M059J (cell line): ENCODE measurements at places on chromosomes 7 and 10.

- no peak for DNase-seq
Observed at GRCh38 chr10:60975716-60976115, 31.7 kb upstream of the RHOBTB1 start.

DNA sequence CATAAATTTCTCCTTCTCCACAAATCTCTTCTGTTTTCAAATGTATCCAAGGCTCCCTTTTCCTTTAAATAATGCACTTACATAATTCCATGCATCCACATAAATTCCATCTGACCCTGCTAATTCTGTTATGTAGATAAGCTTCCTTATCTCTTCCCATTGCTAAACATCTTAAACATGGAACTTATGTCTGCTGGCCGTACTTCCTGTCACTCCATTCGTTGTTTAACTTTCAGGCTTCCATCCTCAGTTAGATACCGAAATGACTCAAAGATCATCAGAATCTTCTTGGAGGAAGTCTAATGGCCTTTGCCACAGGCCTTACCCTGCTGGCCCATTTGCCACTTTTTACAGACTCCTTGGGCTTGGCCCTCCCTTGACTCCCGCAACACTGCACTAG, 330.9 kb downstream of the GFRA1 start:
- DNase-seq = no peak

DNA sequence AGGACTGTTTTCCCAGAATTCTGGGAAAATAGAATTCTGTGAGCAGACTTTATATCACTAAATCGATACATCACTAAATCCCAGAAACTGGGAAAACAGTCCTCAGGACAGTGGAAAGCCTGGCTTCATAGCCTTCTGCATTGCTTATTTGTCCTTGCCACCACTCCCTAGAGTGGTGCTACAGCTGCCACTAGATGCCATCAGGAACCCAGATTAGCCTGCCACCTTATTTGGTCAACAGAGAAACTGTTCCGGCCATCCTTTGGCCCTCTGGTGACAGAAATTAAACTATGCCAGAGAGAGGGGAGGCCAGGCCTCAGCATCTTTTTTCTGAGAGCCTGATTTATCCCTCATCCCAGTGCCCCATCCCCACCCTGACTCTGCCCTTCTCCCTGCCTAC, 19.6 kb upstream of the NFKB2 start:
- no peak for DNase-seq

- DNase-seq = no peak
Observed at GRCh38 chr7:154874409-154875113, 128.4 kb downstream of the PAXIP1 start.

- no peak for DNase-seq
Observed at GRCh38 chr10:13190816-13191215, 29.5 kb downstream of the MCM10 start.

- no peak for DNase-seq
Observed at GRCh38 chr7:30133736-30134610, 813 bp upstream of the MTURN start.

DNA sequence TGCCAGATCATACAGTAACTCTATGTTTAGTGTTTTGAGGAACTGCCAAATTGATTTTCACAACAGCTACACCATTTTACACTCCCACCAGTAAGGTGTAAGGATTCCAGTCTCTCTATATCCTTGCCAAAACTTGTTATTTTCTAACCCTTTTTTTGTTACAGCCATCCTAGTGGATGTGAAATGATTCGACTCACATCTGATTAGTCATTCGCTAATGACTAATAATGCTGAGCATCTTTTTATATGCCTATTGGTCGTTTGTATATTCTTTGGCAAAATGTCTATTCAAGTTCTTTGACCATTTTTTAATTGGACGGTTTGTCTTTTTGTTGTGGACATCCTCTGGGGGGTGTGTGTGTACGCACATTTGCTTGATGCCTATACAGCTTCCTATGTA, 142.8 kb downstream of the DGKB start:
- peak; percentile 26 for DNase-seq

DNA sequence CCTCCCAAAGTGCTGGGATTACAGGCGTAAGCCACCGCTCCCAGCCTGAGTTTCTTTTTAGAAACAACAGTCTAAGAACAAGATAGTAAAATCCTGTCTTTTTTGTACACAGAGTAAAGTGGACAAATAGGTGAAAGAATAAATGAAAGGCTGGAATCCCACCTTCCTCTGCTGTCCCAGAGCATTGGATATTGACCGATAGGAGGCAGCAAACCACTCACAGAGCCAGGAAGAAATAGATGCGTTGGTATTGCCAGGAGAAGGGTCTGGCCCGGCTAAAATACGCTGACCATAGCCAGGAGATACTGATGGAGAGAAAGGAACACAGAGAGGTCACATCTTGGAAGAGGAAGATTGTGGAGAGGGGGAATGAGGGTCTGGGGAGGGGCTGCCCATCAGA, 11.4 kb upstream of the ZNF12 start:
- no peak for DNase-seq

DNA sequence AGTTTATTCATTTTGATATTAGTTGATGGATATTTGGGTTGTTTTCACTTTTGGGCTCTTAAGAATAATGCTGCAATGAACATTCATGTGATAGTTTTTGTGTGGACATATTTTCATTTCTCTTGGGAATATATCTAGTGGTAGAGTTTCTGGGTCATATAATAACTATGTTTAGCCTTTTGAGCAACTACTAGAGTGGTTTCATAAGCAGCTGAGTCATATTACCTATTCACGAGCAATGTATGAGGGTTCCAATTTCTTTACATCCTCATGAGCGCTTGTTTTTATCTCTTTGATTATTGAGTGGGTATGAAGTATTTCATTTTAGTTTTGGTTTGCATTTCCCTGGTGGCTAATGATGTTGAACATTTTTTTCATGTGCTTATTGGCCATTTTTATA, 182.6 kb downstream of the PON1 start:
- DNase-seq = no peak

DNA sequence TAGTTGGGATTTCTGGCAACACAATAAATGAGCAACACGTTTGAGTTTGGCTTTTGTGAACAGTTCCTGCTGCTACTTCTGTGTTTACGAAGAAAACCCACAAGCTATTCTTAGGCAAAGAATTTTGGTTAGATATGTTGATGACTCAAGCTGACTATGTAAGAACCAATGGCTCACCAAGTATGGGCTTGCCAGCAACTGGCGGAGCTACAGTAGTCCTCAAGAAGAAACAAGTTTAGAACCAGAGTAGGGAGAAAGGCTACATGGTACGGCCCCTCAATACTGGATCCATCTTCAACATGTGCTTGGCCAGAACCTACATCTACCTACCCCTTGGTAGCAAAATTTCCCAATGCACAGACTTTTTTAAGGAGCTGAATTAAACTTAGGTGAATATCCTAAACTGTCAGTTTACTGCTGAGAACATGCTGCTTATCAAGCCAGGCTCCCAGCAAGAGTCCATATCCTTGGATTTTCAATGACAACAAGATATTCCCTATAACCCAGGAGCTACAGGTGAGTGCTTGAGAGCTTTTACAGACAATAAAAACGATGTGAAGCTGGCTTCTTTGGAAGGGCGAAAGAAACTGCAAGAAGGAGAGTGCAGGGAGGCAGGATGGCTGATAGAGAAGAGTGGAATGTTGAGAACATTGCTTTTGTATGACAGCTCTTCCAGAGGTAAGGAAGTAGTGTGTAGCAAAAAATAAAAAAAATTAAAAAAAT, 74.3 kb upstream of the ASAH2 start:
- DNase-seq = peak; percentile 95

DNA sequence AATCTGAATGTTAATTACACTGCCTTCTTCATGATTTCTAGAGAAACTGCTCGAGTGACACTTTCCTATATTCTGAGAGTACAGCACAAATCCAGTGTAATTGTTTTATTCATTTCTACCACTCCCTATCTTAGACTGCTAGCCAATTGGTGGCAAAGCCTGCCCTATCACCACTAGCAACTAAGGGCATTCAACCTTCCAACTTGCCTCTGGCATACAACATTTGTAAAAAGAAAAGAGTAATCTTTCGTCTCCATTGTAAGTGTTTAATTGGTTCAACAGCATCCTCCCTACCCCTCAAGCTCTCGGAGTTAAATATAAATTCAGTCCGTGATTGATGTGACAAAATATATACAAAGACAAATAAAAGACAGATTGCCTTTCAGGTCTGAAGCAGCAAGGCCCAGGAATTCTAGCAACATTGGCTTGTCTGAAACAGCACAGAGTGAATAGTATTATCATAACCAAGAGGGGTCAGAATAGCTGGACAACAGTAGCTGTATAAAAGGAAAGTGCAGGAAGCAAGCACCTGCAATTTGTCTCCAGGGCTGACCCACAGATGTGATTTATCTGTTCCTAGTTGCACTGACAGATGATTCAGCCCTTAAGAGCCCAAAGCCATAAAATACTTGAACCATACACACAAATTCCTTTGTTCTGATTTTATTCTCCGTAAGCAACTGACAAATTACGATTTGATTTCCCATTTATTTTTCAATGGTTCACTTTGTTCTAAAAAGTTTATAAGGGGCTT, 47.6 kb upstream of the ANKRD1 start:
- peak; percentile 96 for DNase-seq

DNA sequence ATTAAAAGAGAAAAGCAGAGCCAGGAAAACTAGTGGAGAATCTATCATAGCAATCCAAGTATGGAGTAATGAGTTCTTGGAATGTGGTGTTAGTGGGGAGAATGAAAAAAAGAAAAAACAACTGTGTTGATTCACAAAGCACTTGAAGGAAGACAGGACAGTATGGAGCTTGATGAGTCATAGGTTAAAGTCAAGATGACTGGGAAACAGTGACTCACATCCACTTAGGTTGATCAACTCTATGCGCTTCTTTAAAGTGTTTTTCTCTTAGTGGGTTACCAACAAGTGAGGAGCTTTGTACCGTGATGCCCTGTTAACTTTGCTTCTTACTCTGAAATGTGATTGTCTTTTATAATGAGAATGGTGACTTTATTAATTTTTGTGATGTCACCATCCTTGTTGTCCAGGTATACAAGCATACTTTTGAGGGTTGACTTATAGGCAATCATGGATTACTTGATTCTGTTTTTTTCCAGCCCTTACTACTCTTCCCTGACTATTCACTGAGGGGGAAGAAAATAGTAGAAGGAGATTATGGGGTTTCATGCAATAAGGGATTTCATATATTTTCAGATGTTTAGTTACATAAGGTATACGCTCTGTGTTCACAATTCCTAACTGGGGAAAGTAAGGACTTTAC, 32.1 kb upstream of the MDFIC start:
- peak; percentile 91 for DNase-seq

GRCh38 chr7:79778786-79779770, 325.6 kb upstream of the MAGI2 start:
- peak; percentile 83 for DNase-seq

DNA sequence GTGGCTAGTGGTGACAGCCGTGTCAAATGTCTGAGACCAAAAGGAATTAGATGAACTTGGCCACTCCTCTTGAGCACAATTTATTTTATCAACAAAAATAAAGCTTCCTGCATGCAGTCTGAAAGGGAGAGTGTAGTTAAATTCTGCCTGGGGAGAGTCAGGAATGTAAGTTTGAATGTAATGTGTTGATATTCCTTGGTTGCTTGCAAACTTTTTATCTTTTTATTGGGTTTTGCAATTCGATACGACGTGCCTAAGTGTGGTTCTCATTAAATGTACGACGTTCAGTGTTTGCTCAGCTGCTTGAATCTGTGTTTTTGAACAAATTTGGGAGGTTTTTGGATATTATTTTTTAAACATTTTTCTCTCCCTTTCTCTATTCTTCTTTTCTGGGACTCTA, 839.9 kb downstream of the CCSER2 start:
- no peak for DNase-seq

- DNase-seq = peak; percentile 28
Observed at GRCh38 chr7:86904949-86905834, 154.3 kb downstream of the ELAPOR2 start.

- DNase-seq = no peak
Observed at GRCh38 chr7:85775431-85775830, 588.6 kb upstream of the SEMA3D start.

DNA sequence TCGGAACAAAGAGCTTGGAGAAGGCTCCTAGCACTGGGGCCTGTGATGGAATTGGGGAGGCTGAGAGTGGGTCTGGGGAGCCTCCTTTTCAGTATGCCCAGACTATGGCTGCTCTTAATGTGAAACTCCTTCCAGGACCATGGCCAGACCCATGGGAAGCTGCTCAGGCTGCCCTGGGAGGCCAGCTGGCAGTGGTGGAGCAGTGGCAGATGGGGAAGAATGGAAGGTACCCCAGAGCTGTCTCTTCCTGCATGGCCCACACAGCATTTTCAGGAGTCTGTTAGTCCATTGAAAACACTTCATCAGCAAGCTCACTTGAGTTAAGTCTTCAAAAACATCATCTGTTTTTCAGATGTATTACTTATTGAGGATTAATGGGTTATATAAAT, 18.5 kb downstream of the NACAD start:
- no peak for DNase-seq

- peak; percentile 32 for DNase-seq
Observed at GRCh38 chr10:83603708-83604107, 535.6 kb upstream of the GHITM start.

DNA sequence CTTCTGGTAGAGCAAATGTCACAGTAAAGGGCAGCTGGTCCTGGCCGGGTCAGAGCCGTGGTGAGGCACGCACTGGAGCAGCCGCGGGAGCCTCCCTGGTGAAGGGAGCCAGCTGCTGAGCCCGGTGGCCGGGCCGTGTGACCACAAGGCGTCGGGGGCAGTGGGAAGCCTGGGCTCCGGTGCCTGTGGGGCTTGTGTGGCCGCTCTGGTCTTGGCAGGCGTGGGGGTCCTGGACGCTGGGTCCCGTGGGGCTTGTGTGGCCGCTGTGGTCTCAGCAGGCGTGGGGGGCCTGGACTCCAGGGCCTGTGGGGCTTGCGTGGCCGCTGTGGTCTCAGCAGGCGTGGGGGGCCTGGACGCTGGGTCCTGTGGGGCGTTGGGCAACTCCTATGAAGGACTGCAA, 57.2 kb downstream of the NKX6-2 start:
- no peak for DNase-seq

- DNase-seq = no peak
Observed at GRCh38 chr7:122684504-122684903, 14.4 kb downstream of the RNF133 start.

- DNase-seq = no peak
Observed at GRCh38 chr10:5594271-5595049, 69.7 kb downstream of the CALML3 start.

DNA sequence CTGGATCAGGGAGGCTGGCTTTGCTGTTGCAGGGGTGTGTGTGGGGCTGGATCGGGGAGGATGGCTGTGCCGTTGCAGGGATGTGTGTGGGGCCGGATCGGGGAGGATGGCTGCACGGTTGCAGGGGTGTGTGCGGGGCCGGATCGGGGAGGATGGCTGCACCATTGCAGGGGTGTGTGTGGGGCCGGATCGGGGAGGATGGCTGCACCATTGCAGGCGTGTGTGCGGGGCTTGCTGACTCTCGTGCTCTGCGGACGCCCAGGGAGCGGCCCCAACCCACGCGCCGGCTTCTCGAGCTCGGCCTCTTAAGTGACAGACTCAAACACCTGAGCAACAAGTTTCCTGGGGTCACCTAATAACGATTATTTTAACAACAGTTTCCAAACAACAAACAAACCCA, 518.2 kb downstream of the DNAJB6 start:
- DNase-seq = no peak
